Pons (tissue), 1 donor: ENCODE measurements at places on chromosomes 1 and 21.

DNA sequence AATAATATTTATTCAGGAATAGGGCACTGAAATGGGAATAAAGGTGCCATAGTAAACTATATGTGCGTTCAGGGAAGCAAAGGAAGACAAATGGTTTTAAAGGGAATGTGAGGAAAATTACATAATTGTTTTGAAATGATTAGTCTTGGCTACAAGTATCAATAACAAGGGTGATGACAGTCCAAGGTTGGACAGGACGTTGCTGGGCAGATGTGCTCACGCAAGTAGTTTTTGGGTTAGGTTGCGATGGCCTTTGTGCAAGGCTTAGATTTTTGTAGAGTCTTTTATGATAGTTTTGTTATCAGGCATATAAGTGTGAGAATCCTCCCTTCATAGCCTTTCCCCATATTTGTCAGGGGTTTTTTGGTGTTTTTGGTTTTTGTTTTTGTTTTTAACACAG lies 57.0 kb downstream of the SPATA6 start:
- no peak for DNase-seq

DNA sequence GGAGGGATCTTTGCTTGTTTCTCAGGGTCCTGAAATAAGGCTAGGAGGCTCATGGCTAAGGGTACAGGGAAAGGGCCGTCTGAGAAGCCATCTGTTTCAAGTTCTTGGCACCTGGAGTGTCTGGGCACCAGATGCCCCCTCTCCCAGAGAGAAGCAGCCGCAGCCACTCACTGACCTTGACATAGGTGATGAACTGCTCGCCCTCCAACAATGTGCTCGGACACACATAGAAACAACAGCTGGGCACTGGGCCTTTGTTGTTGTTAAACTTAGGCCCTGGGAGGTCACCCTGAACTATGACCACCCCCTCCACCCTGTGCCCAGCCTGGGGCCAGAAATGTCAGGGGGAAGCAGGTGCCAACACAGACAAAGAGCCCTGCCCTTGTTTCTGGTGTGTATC lies 9.2 kb upstream of the TNNI1 start:
- no peak for DNase-seq

DNA sequence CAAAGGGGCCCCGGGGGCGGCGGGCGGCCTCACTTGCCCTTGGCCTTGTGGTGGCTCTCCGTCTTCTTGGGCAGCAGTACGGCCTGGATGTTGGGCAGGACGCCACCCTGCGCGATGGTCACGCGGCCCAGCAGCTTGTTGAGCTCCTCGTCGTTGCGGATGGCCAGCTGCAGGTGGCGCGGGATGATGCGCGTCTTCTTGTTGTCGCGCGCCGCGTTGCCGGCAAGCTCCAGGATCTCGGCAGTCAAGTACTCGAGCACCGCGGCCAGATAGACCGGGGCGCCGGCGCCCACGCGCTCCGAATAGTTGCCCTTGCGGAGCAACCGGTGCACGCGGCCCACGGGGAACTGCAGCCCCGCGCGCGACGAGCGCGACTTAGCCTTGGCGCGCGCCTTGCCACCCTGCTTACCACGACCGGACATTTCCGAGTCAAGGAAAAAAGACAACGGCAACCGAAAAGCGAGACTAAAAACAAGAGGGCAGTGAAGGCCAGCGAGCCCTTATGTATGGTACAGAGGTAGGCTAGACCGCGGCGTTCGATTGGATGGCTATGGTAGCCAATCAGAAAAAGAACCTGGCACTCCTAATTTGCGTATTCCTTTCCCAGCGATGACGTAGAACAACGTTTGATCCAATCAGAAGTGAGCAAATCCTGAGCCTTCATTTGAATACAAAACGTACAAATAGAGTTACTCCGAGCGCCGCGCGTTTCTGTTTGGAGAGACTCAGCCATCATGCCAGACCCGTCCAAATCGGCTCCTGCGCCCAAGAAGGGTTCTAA lies 29.6 kb upstream of the RNF187 start:
- peak; percentile 99 for DNase-seq

GRCh38 chr1:37448691-37449417 lies 25.5 kb upstream of the ZC3H12A start:
- no peak for DNase-seq

GRCh38 chr1:111959436-111959835 lies 30.0 kb downstream of the KCND3 start:
- no peak for DNase-seq

- DNase-seq: no peak
Measured at GRCh38 chr21:33315946-33316710, 8.6 kb upstream of the IFNAR1 start.

GRCh38 chr21:17191346-17191993 lies 321.4 kb upstream of the CXADR start:
- DNase-seq: no peak

DNA sequence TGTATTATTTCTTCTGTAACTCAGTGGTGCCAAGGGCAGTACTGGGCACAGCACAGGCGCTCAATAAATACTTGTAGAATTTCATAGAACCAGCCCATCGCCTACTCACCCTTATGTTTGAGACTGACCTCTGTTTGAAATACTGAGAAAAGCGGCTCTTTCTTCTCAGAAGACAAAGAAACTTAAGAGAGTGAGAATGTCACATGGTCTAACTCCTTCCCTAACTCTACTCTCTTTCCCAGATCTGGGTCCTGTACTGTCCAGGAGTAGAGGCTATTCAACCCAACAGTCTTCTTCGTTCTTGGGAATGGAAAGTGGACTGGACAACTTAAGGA lies 4.2 kb downstream of the IGSF8 start:
- DNase-seq: no peak

DNA sequence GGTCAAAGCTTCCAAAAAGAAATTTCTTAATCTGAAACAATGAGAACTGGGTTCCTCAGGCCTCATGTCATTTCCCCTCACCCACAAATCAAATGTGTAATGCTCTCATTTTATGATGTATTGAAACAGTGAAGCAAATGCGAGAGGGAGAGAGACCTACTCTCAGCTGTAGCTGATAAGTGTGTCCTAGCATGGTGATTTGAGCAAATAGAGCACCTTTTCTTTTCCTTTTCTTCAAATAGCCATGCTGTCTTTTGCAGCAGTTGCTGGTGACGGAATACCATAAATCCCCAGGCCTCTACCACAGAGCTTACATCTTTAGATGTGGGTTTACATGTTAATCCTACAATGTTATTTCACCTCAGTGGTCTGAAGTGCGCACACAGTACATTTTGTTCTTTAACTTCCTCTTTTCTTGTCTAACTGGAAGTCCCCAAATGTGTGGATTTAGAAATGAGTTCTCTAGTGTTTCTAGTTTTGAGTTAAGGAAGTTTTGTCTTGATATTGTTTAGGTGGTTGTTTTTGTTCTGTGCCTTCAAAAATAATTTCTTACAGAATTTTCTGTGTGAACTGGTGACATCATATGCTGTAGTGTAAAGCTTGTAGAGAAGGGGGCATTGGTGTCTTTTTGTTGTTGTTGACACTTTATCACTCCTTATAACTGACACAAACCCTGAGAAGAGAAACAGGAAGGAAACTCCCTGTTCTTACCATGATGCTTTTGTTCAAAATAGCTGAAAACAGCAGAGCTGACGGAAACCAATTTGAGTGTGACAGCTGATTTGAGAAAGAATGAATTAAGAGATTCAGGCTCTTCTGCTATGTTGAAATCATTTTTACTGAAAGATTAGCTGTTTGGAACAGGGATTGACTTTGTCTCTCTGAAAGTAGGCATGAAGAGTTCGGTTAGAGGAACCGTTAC lies 12.2 kb downstream of the SMAP2 start:
- DNase-seq: peak; percentile 92

GRCh38 chr1:44084998-44085675 lies 33.5 kb upstream of the KLF17 start:
- no peak for DNase-seq

GRCh38 chr1:218444588-218444987 lies 99.5 kb downstream of the TGFB2 start:
- no peak for DNase-seq
